ENCODE measurements at places on chromosomes 11 and 22. TPM values are rescaled to one million over a fixed set of nuclear protein-coding genes. Genes with fewer than 3 reads are reported as not detected.

- no peaks in the 10 kb centered on the region for H3K36me3 ChIP-seq
- no peak overlapping the region for H3K4me3 ChIP-seq
- H3K27ac ChIP-seq = no peak overlapping the region
- no peaks in the 10 kb centered on the region for H3K4me1 ChIP-seq
- DNase-seq = no peak
- no peaks in the 10 kb centered on the region for H3K27me3 ChIP-seq
Observed at GRCh38 chr11:2828585-2829330, 56.8 kb downstream of the CDKN1C start.

DNA sequence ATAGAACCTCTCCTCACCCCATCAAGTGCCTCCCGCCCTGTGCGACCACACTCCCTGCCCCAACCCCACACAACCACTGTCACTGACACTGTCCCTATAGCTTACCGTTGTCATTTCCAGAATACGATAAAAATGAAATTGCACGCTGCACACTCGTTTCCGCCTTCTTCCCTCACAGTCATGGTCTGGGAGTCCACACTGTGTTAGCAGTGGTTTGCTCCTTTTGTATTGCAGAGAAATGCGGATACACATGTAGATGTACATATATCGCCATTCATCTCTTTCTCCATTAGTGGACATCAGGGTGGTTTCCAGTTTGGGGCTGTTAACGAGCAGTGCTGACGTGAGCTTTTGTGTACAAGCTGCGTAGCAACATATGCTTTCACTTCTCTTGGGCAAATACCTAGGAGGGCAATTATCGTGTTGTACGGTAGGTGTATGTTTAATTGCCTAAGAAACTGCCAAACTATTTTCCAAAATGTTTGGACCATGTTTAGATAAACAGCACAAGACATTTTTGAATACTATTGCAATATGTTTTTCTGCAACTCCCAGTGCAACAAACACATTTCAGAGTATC, 59.2 kb upstream of the CD5 start:
- peak overlapping the region; percentile 90 for H3K27ac ChIP-seq
- H3K36me3 ChIP-seq = no peaks in the 10 kb centered on the region
- no peaks in the 10 kb centered on the region for H3K27me3 ChIP-seq
- peak overlapping the region; percentile 46 for H3K4me3 ChIP-seq
- DNase-seq = peak; percentile 86

- no peak overlapping the region for H3K4me3 ChIP-seq
- peak overlapping the region; percentile 69 for H3K27ac ChIP-seq
- H3K4me1 ChIP-seq = peaks cover 57% of the 10 kb centered on the region
Observed at GRCh38 chr11:108242422-108242821, 19.6 kb downstream of the ATM start.

DNA sequence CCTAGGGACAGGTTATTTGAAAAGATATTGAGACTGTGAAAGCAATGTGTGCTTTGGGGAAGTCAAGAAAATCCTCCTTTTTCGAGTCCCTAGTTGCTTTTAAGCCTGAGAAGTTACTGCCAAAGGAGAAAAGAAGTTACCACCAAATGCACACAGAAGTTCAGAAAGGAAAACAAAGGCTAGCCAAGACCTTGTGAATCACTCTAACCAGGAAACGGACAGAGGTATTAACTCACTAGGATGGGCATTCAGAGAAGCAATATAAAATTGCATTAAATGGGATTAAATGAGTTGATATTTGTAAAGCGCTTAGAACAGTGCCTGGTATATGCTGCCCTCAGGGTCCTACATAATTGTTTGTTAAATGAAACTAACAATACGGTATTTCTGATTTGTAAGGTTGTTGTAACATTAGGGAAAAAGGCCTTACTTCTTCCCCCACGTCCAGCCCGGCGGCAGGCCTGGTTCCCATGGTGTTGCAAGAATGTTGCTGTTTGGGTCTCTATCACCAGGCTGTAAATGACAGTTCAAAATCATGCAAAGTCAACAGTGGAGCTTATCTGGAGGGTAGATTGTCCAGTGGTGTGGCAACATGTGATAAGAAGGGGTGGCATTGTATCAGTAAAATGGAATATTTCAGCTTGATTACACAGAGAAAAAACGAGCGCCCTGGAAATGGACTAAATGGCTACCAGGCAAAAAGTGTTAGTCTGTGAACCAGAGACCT, 7.1 kb downstream of the TMA7B start:
- H3K4me3 ChIP-seq = no peak overlapping the region
- no peaks in the 10 kb centered on the region for H3K27me3 ChIP-seq
- peaks cover 3% of the 10 kb centered on the region for H3K4me1 ChIP-seq
- no peak overlapping the region for H3K27ac ChIP-seq
- H3K36me3 ChIP-seq = peaks cover 97% of the 10 kb centered on the region

GTSE1 gene
- 0.89 TPM for total RNA-seq
